ENCODE measurements at places on chromosomes 11 and 22. TPM values are rescaled to one million over a fixed set of nuclear protein-coding genes. Genes with fewer than 3 reads are reported as not detected.

The LSP1 gene
- total RNA-seq, result not detected

The HBG2 gene
- total RNA-seq, result not detected

The CHST1 gene
- 2.3 TPM for total RNA-seq

The CCDC116 gene
- total RNA-seq, result not detected

The BCO2 gene
- total RNA-seq, result 0.48 TPM

The USP47 gene
- total RNA-seq, result 46.5 TPM

DNA sequence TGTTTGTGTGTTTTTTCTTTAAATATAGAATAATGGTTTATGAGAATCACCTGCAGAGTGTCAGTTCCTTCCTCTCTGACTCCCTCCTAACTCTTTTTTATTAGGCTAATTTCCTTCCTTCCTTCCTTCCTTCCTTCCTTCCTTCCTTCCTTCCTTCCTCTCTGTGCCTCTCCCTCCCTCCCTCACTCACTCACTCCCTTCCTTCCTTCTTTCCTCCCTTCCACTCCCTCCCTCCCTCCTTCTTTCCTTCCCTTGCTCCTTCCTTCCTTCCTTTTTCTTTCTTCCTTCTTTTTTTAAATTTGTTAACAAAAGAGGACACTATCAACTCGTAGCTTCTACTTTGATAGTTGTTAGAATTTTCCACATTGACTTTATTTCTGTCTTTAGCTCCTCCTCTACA, 152.3 kb upstream of the SEZ6L start:
- no peak for DNase-seq

DNA sequence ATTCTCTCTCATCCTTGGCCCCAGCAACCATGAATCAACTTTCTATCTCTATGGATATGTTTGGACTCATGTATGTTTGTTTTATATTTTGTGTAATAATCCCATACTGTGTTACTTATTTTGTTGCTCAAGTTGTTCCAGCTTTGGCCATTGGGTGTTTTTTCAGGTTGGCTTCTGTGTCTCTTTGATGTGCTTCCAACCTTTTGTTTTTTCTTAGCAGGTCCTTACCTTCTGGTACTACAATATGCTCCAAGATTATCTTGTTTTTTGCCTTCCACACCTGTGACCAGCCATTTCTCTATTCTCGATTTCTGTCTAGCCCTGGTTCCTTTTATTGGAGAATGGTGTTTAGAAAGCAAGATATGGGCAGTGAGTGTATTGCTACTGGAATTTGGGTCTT, 14.2 kb downstream of the GVQW3 start:
- DNase-seq, result no peak

GRCh38 chr22:50621948-50622722, 5.8 kb downstream of the ARSA start:
- DNase-seq, result no peak

- no peak for DNase-seq
Observed at GRCh38 chr11:107830915-107831540, 27.6 kb downstream of the SLC35F2 start.

DNA sequence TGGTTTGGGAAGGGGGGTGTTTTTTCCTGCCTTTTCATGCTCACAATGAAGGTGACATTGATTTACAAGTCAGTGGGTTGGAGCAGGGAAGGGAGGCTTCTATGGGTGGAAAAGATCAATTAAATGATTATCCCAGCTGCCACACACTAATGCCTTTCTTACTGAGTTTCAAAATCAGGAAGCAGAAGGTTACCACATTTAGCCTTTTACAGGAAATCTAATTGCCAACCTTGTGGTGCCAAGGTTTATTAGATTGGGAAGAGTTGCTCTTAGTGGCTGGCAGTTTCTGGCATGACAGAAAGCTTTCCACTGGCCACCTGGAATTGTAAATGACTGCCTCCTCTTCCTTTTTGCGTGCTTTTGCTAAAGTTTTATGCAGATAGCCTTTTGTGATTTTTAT, 98.7 kb downstream of the NAV2 start:
- DNase-seq, result no peak

DNA sequence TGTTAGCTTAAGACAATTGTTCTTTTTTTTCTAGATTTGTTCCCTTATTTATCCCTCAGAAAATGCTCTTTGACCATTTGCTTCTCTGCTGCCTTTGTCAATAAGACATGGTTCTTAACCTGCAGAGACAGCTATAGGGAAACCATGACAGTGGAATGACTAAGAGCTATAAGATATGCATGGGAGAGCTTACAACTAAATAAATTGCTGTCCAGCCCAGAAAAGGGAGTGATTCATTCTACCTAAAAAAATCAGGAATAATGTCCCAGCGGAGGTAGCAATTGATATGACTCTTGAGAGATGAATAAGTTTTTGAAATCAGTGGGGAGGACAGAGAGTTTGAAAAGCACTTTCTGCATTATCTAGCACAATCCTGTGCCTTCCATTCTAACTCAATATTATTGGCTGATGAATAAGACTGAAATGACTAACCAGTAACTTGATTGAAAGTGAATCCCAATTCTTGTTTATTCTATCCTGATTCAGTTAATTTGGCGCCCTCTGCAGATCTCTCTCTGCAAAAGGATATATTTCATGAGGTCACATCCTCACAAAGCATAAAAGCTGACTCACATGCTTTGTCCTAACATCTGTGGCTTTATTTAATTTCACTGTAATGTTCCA, 680.5 kb upstream of the API5 start:
- peak; percentile 54 for DNase-seq

DNA sequence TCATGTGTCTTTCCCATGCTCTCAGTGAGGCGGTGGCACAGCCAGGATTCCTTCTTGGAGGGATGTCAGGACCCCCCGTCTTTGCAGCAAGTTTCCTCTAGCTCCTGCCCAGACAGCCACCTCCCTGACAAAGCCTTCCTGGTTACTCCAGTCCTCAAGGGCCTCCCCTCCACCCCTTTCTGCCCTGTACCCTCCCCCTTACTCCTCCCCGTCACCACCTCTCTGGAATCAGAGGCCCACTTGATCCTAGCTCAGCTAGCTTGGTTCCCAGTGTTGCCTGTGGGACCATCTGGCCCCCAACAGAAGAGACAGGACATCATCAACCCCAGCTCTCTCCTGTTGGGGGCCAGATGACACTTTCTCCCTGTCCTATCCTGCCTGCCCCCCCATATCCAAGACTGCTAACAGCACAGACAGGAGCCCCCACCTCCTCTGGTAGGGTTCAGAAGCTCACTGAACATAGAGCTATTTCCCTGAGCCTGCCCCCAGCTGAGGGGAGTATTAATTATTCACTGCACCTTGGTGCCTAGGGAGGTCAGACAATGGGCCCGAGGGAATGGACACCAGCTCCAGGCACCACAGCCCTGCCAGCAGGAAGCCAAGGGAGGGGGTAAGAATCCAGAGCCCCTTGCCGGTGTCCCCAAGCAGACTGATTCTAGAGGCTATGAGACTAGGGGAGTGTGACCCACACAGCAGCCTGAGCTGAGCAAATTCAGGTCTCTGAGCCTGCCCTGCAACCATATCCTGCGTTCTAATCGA, 3.3 kb downstream of the GDPD5 start:
- no peak for DNase-seq

DNA sequence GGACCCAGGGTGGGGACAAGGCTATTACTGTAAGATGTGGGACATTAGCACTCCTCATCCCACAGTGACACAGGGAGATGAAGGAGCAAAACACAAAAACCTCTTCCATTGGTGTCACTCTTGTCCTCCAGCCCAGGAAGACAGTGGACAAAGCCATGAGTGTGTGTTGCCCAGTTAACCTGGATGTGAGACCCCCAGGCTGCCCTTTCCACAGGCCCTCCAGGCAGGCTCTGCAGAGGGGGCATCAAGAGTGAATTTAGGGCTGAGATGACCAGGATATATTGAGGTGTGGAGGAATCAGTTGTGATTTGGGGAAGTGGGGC, 111.3 kb downstream of the GGTLC2 start:
- no peak for DNase-seq

Measured in kidney epithelial cell (primary cell).